Kidney glomerular epithelial cell (primary cell): ENCODE measurements at places on chromosomes 2 and 18.

- DNase-seq = no peak
These were observed 119.3 kb upstream of the RIOK3 start for GRCh38 chr18:23333827-23334226.

DNA sequence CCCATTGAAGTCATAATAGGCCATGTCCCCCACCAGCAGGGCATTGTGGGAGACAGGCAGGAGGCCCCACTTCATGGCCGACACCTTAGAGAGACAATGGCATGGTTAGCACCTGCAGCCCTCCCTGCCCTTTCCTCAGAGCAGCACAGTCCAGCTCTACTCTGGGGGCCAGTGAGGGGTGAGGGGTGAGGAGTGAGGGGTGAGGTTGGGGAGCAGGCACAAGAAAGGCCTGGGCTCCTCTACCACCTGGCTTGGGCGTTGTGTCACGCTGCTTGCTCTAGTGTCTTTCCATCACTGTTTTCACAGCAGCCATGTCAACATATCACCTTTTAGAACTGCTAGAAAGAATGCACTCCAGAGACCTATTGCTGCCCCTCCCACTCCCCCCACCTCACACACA, 77.2 kb downstream of the ADD2 start:
- DNase-seq = no peak

GRCh38 chr18:59011786-59012185, 127.9 kb upstream of the SEC11C start:
- DNase-seq = no peak

DNA sequence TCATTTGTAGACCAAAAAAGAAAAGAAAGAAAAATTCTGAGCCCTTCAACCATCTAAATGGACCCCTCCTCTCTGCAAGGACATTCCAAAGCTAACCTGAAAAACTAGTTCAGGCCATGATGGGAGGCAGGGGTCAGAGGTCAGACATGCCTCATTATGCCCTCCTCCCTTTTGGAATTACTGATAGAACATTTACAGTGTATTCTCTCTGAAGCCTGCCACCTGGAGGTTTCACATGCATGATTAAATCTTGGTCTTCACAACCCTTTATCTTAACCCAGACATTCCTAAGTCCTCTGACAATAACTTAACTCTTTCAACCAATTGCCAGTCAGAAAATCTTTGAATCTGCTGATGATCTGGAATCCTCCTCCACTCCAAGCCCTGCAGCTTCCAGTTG, 86.0 kb downstream of the SPP2 start:
- peak; percentile 88 for DNase-seq

- no peak for DNase-seq
These were observed 468.4 kb upstream of the HNRNPA3 start for GRCh38 chr2:176744146-176744545.

DNA sequence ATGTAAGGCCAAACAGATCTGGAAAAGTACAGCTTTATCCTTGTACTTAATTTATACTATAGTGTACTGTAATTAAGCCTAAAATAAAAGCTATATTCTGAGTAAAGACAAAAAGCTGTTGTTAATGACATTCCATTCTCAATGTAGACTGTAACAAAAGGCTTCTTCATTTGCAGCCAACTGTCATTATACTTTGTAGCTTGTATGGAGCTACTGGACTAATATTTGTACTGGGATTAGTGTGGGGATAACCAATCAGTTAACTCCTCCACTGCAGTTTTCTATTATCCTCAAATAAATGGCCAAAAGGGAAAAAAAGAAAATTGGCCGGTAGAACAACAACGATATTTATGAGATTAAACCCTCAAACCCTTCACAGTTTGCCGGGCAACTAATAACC, 66.5 kb downstream of the STK39 start:
- no peak for DNase-seq

DNA sequence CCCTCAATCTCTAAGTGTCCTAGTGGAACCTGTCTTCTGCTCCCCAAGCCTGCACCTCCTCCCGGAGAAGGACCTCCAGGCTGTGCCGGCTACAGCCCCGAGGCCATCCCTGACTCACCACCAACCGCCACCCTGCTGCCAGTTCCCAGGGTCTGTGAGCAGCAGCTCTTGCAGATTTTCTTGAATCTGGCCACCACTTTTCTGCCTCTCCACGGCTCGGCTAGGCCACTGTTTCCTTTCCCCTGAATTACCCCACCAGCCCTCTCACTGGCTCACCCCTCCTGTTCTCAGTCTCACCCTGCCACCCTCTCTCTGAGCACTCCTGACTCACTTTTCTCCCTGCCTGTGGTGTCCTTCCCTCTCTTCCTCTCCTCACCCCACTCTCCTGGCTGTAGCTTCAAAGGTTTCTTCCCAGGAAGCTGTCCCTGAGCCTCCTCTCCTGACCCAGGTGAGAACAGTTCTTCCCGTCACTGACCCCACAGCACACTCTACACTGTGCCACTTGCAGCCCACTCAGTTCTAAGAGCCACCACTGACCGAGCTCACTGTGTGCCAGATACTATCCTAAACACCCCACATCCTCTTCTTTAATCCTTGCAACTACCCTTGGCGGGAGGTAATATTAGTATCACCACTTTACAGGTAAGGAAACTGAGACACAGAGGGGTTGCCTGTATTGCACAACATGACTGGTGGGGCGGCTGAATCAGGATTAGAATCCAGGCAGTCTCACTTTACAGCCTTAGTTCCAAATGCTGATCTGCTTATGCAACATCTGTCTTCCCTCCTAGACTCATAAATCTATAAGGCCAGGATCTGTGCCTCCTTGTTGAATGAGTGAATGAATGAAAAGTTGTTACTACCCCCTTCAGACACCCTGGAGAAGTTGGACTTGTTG, 111.6 kb downstream of the SMAD7 start:
- DNase-seq = peak; percentile 47

DNA sequence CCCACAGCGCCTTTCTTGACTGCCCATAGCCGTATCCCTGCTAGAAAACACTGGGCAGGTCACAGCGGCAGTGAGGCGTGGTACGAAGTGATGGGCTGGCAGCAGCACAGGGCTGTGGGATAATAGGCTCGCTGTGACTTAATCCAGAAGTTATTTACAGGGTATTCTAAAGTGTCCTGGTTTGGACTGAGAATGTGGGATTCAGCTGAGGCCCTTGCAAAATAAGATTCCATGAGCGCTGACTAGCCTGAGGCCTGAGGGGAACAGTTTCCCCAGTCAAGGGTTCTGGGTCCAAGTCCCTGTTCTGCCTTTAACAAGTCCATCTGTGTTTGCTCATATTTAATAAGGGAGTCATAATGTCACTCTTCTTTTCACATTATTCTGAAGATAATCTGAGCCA, 34.6 kb downstream of the SETBP1 start:
- DNase-seq = peak; percentile 74

DNA sequence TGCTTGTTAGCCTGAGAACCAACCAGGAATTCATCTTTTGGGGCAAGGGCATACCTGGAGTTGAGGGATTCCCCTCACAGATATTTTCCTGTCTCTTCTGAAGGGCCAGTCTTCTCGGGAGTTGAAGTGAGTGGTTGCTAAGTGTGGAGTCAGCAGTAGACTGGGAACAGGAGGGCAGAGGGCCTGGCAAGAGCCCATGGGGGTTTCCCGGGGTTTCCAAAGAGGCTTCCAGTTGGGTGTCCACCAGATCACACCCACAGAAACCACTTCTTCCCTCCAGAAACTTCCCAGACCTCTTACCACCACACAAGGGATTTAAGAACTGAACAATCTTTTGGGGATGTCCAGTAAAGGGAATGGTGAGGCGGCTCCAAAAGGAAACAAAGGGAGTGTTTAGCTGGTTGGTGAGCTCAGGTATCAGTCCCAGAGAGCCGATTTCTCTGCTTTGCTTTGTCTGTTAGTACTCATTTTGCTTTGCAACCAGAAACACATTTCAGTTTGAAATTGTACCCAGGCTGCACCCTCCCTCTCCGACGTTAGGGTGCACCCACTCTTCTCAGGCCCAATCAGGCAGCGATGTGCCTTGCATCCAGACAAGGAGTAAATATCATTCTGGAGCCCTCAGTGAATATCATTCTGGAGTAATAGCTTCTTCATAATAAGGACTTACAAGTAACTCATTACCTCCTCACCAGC, 47.5 kb upstream of the SPATS2L start:
- DNase-seq = no peak
